Esophagus squamous epithelium (tissue), 5 donors: ENCODE measurements at places on chromosomes 1 and 21.

DNA sequence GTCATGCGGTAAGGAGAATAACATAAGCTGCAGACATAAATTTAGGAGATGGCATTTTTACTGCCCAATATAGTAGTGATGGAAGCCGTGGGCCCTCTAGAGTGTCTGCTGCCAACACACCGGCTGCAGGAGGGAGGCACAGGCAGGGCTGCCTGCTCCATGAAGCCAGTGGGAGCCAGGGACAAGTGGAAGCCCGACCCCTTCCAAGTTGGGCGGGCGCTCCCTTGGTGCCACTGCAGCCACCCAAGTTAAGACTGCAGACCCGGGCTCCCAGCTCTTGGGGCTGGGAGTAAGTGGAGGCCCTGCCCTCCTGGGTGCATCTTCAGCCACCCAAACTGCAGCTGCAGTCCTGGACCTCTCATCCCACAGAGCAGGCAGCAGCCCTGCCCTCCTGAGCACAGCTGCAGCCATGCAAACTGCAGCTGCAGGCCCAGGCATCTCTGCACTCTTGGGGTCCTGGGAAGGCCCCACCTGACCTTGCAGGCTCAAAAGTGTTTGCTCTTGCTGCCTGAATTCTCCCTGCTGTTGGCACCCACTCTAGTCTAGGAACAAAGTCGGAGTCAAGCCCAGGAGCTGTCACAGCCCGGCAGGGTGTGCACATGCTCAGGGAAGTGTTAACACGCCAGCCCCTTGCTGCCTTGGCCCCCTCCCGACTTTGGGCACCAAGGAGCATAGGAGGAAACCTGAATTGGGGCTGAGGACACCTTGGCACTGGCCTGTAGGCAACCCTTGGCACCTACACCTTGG lies 437.2 kb upstream of the PRMT6 start:
- DNase-seq: no peak

DNA sequence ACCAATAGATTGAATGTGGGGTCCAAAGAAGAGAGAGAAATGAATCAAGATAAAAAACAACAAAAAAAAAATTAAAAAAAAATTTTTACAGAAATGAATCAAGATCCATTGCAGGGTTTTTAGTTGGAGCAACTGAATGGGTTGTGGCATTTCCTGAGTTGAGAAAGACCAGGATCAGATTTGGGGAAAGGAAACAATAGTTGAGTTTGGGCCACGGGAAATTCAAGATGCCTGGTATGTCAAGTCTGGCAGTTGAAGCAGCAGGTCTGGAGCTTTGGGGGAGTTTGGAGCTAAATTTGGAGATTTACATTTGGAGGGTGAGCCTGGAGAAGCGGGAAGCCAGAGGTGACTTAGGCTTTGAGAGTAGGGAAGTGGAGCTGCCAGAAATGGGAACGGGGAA lies 22.6 kb downstream of the ATP8B2 start:
- DNase-seq: no peak

GRCh38 chr1:167463080-167463479 lies 55.2 kb downstream of the CD247 start:
- no peak for DNase-seq

- DNase-seq: no peak
Observed at GRCh38 chr21:42699196-42699595, 45.8 kb downstream of the PDE9A start.

- no peak for DNase-seq
Observed at GRCh38 chr1:167447521-167448136, 70.7 kb downstream of the CD247 start.

- no peak for DNase-seq
Observed at GRCh38 chr1:225772323-225772768, 5.3 kb upstream of the SRP9 start.

DNA sequence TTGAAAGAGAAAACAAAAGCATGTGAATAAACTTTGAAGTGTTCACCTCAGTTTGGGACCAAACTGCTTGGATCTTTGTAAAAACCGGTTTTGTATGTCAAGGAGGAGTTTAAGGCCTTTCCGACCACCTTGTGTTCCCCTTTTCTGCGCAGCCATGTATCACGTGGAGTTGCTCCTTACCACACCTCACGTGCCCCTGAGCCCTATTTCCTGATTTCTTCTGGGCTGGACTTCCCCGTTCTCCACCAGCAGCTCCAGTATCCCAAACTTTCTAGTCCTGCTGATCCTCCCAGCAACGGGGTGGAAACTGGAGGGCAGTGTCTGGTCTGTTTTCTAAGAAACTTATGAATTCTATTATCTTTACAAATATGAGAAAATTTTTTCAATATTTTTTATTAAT lies 1.6 kb upstream of the SH3D21 start:
- DNase-seq: no peak

DNA sequence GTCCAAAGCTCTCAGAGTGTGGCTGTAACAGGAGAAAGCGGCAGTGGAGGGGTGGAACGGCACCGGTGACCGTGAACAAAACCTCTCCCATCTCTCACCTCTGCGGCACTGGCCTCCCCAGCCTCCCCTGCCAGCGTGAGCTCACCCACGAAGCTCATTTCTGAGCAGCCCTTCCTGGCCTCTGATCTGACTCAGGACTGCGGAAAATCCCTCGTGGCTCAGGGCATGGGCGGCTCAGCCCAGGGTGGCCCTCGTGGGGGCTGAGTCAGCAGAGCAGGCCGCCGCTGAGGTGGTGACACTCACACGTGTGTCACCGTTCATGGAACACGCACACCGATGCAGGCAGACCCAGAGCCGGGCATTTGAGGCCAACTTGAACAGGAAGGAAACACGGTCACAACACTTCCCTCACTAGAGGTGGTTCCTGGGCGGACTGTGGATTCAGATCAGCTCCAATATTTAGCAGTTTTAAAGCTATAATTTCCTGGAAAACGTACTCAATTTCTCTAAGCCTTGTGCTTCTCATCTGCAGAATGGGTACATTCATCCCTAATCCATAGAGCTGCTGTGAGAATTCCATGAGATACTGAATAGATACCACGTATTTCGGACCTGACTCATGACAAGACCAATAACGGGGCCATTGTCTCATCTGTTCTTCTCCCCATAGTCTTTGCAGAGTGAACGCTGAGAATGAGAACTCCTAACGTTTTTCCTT lies 115.0 kb upstream of the TMPRSS2 start:
- DNase-seq: no peak

GRCh38 chr1:119008483-119009311 lies 20.6 kb upstream of the TBX15 start:
- no peak for DNase-seq

DNA sequence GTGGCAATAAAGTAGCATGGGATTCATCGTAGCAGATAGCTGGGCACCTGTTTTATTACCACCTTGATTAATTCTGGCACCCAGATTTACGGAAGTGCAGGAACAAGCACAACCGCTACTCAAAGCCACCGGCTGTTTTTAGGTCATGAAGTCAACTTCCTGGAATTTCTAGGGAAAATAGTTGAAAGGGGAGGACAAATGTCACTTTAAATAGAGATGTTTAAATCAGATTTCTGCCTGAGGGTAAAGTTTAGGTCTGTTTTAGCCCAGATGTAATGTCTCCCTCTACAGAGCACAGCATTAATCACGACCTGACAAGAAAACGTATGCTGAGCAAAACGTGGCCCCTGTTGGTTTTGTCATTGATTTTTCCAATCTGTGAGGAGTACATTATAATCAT lies 8.0 kb downstream of the ADGRL2 start:
- no peak for DNase-seq

GRCh38 chr21:40372506-40372905 lies 474.5 kb downstream of the DSCAM start:
- no peak for DNase-seq

GRCh38 chr1:221066351-221067001 lies 187.2 kb downstream of the HLX start:
- DNase-seq: no peak

DNA sequence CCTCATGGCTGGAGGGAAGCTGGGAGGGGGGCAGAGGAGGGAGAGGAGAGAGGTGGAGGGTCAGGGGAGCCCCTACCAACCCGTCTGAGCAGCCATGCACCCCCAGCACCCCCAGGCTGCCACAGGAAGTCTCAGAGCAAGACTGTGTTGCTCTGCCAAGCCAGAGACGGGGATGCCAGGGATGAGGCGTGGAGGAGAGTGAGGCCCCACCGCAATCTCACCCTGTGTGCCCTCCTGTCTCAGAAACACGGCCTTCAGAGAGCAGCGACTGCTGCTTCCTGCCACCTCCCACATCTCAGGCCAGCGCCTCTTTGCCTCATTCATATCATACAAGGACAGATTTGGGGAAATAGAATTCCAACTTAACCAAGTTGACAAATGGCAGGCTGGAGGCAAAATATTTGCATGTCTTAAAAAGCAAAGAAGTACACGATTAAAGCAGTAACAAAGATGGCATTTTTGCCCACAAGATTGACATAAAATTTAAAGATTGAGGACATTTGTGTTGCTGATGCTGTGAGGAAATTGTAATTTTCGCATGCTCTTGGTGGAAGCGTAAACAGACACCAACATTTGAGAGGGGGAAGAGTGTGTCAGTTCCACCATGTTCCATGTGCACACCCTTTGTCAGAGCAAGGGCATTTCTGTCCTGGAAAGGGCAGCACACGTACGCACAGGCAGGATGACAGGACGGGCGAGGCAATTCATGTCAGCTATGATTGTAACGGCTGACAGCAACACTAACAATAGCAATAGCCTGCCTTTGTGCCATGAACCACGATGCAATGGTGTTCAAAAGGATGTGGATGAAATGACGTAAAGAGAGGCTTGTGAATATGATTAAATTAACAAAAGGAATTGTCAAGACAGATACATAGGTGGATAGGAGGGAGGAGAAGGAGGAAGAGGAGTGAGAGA lies 59.0 kb upstream of the BACE2 start:
- DNase-seq: no peak

DNA sequence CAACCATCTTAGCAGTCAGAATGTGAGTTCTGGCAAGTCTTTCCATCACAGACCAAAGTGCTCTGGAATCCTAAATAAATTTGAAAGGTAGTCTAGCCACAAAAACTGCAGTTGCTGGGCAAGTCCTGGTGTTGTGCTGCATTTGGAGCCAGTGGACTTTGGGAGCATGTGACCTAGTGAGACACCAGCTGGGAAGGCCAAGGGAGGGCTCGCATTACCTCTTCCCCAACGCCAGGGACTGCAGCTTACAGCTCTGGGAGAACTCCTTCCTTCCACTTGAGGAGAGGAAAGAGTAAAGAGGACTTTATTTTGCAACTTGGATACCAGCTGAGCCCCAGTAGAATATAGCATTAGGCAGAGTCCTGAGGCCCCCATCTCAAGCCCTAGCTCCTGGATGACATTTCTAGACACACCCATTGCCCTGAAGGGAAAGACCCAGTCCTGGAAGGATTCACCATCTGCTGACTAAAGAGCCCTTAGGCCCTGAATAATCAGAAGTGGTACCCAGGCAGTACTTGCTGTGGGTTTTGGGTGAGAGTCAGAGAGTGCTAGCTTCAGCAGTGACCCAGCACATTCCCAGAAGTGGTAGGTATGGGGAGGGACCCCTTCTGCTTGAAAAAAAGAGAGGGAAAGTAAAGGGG lies 190.7 kb downstream of the NUF2 start:
- DNase-seq: no peak

GRCh38 chr21:25834381-25834780 lies 99.6 kb downstream of the GABPA start:
- DNase-seq: no peak

DNA sequence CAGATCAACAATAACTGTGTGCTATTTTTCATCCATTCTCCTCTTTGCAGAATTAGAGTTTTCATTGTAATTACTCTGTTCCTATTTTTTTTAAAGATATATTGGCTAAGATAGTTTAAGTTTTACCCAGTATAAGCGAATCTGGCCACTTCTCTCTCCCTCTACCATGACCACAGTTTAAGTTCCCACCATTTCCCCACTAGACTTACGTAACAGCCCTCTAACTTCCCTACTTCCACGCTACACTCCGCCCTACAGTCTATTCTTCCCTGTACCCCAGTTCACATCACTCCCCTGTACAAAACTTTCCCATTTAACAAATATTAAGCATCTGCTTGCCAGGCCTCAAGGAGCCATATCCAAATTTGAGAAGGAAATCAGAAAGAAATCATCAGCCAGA lies 16.5 kb downstream of the CTSK start:
- DNase-seq: no peak

GRCh38 chr1:11978301-11978700 lies 1.9 kb upstream of the MFN2 start:
- DNase-seq: no peak

- DNase-seq: no peak
Observed at GRCh38 chr1:223836586-223836985, 9.2 kb downstream of the TP53BP2 start.

DNA sequence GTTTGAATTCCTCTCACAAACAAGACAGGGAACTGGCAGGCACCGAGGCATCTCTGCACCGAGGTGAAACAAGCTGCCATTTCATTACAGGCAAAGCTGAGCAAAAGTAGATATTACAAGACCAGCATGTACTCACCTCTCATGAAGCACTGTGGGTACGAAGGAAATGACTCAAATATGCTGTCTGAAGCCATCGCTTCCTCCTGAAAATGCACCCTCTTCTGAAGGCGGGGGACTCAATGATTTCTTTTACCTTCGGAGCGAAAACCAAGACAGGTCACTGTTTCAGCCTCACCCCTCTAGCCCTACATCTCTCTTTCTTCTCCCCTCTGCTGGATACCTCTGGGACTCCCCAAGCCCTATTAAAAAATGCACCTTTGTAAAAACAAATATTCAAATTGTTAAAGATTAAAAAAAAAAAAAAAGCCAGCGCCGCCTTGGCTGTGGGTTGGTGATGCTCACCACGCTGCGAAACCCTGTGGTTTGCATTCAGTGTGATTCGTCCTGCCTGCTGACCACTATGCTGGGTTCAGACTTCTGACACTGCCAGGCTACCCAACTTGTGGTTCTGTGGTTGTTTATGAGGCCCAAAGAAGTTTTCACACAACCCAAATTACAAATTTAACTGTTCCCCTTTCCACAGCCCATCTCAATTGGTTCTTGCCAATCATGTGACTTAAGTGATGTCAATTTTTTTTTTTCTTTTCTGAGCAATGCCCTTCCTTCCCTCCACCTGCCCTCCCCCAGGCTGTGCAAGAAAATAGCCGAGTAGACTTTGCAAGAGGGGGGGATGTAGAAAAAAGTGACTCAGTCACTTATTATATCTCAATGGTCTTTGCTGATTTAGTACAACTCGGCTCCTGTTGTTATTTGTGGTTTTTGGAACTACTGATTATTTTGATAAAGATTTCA lies at the start of gene RUNX1:
Gene RUNX1, minus strand, starts transcription at position 597 of the 912 bp plus-strand sequence.
- DNase-seq: peak; percentile 22

DNA sequence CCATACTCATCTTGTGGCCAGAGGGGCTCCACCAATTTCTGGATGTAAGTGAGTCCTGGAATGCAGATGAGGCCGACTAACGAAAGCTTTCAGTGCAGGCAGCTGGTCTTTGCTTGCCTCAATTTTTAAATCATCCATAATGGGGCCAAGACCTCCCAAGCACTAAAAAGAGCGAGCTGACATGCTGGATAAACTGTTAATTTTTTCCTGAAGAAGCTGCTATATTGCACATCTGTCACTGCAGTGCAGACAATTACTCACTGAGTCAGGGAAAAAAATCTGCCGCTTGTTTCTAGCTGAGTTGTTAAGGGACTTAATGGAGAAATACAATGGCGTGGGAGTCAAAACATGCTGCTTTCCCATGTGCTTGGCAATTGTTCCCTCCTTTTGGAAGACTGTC lies 205.5 kb downstream of the GPATCH2 start:
- no peak for DNase-seq

GRCh38 chr1:115832651-115833050 lies 8.3 kb downstream of the NHLH2 start:
- no peak for DNase-seq
